ENCODE measurements at places on chromosomes 4 and X.

DNA sequence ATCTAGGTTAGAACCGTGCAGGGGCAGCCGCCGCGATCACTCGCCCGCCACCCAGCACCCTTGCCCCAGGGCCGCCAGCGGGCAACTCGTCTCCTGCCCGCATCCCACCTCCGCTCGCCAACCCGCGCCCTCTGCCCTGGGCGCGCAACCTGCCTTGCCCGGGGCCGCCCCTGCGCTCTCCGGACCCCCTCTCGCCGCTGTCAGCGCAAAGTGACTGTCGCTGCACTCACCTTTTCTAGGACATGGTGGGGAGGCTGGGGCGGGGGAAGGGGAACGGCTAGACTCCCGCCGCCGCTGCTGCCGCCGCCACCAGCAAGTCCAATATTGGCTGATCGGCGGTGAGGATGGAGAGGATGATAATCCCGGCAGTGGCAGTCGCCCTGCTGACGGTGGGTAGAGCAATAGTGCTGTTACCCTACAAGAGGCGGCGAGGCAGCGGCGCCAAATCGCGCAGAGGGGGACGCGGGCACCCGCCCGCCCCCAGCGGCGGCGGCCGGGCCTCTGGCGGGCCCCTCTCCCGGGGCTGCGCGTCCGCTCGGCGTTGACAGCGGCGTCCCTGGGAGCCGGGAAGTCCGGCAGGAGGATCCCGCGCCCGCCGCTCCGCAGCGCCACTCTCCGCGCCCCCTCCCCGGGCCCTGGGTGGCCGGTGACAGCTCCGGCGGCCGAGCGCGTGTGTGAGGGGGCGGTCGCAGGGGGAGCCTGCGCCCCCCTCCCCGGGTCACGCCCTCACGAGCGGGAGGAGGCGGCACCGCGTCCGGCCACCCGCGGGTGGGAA, 2.3 kb upstream of the NR3C2 start:
- peak; percentile 44 for DNase-seq

GRCh38 chrX:21778236-21778635, 20.3 kb upstream of the SMPX start:
- no peak for DNase-seq

GRCh38 chr4:145316897-145317574, 136.6 kb upstream of the OTUD4 start:
- DNase-seq = no peak

- DNase-seq = no peak
Observed at GRCh38 chr4:57053508-57053907, 56.7 kb downstream of the IGFBP7 start.

All from activated effector memory CD4-positive, alpha-beta T cell treated with Interleukin-2 at 50 U/mL for 16 hours (primary cell).